ENCODE measurements at places on chromosomes 1 and 21.
A peak's percentile ranks its signal among the peaks of the same experiment; 100 is the strongest.

GRCh38 chr1:99636647-99637175 lies 9.2 kb upstream of the PALMD start:
- no peak for ATAC-seq

- ATAC-seq, result no peak
Observed at GRCh38 chr1:201487742-201488141, 18.8 kb upstream of the PHLDA3 start.

GRCh38 chr1:113835686-113836290 lies 23.5 kb upstream of the RSBN1 start:
- peak; percentile 47 for ATAC-seq

DNA sequence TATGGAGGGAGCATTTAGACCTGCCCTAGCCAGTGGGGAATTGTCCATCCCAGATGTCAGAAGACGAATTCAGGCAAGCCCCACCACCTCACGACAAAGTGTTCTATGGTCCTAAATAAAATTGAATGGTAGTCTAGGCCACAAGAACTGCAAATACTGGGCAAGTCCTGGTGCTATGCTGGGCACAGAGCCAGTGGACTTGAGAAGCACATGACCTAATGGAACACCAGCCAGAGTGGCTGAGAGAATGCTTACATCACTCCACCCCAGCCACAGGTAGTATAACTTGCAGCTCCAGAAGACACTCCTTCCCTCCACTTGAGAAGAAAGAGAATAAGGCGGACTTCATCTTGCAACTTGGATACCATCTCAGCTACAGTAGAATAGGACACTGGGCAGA lies 567.3 kb upstream of the CXADR start:
- ATAC-seq, result no peak

DNA sequence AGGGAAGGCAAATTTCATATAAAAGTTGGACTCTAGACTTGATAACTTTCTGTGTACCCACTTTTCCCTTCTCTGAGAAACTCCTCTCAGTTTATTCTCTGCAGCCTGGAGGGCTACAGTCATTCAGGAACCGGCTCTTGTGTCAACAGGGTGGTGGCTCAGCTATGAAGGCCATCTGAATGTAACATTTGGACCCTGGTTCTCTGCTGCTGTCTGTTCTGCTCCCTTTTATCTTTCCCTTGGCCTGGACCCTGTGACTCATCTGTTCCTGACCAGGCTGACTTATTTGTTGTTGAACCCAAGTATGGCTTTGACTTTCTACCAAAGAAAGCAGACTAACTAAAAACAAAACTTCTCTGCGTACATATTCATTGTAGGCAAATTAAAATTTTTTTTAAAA lies 75.4 kb downstream of the CENPF start:
- ATAC-seq, result no peak

- peak; percentile 92 for ATAC-seq
Observed at GRCh38 chr1:219710529-219711194, 97.8 kb upstream of the ZC3H11B start.

- ATAC-seq, result peak; percentile 62
Observed at GRCh38 chr1:92583821-92584760, 97.4 kb upstream of the GFI1 start.

DNA sequence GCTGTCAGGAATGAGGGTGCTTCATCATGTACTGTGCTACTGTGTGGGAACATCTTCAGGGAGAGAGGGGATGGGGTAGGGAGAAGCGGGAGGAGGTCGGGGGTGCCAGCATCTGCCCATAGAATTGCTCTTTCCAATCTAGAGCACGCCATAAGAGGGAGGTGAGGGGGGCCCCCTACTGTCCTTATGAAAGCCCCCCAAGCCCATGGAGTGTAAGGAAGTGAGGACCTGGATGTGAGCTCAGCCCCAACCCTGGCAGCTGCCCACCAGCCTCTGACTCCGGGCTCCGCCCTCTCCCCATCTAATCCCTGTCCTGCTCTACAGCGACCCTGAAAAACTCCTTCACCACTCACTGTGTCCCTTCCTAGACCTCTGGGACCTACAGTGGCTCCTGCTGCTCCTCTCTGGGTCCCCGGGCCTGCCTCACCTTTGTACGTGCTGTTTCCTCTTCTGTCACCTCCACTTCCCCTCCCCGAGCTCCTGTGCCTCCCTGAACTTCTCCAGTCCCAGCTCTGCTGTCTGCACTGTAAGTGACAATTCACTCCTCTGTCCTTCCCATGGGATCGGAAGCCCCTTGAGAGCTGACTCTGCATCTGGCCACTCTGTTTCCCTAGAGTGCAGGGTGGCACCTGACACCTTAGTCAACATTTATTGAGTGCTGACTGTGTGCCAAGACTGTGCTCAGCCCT lies 269.4 kb downstream of the PTPRU start:
- ATAC-seq, result no peak

DNA sequence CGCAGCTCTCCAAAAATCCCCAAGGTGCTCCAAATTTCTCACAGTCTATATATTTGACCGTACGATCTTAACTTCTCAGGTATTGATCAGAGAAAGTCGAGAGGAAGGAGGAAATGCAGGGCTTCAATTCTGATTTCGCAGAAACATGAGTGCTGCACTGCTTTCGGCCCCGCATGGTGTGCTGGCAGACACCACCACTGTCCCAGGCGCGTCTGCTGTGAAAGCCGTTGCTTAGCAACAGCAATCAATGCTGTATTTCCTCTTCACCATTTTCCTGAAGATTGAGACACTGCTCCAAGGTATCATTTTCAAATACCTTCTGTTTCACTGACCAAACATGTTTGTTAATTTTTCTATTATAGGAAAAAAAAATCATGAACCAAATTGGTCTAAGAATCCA lies 296.3 kb downstream of the SMYD3 start:
- no peak for ATAC-seq

- ATAC-seq, result peak; percentile 83
Observed at GRCh38 chr1:66374561-66375111, 159.3 kb upstream of the SGIP1 start.

GRCh38 chr1:102967786-102968185 lies 140.5 kb downstream of the COL11A1 start:
- no peak for ATAC-seq

- ATAC-seq, result no peak
Observed at GRCh38 chr1:225944387-225944786, 3.4 kb upstream of the LEFTY2 start.

DNA sequence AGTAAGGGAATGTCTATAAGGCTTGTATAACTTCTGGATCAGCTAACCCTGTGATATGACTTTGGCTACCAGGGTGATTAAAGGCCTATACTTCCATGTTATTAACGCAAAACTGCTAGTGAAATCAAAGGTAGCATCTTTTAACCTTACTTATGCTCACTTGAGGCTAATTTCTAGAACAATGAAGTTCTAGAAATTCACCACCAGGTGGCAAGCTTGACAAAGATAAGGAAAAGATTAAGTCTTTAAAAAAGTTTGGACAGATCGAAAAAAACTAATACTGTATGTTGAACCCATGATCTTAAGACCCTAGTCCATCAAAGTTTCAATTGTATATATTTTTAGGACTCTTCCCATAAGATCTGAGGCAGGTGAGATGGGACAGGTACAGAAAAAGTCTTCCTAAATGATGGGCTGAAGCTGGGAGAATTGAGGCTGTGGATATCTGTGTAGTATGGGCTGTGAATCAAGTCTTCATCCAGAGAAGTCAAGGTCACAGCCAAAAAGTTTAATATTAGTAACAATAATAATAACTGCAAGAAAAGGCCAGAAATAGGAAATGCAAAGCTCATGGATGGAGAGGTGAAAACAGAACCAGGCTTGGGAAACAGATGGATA lies 18.8 kb downstream of the KYAT3 start:
- peak; percentile 76 for ATAC-seq

DNA sequence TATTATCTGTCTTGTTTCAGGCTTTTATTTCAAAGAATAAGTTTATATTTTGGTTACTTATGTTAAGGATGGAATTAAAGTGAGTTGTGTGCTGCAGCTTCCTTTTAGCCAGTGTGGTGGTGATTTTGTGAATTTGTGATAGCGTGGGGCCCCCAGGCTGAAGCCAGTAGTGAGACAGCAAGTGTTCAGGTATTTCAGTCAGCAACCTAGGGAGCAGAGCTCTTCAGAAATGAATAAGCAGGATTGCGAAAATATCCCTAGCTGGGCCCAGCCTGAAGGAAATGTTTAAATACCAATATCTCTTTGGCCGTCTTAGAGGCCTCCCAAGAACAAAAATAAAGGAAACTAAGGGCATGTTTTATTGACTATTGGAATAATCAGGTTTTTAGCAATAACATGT lies 150.8 kb upstream of the C1orf105 start:
- ATAC-seq, result 0 out of 3 replicates have a peak, but pooled peaks have one; percentile 10

- no peak for ATAC-seq
Observed at GRCh38 chr1:76136894-76137293, 62.3 kb downstream of the ST6GALNAC3 start.

DNA sequence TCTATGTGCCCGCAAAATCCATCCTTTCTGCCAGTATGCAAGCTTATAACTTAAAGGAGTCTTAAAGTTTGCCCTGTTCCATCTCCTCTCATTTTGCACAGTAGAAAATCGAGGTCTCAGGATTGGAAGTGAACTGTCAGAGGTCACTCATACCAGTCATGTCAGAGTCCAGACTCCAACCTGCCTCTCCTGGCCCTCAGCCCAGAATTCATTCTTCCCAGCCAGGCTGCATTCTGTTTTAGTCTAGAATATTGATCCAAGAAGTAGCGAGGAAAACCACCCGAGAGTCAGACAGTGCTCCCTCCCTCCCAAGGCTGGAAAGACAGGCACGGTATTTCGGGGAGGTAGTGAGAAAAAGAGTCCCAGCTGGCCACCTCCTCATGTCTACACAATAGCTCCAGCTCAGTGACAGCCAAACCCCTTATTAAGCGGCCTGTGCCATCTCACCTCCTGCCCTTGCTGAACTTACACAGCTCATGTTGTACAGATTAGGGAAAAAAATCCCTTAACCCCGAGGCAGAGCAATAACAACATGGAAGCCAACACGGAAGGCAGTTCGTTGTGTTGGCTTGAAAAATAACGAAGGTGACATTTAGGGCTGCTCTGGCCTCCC lies 89.4 kb downstream of the OMA1 start:
- ATAC-seq, result peak; percentile 53

DNA sequence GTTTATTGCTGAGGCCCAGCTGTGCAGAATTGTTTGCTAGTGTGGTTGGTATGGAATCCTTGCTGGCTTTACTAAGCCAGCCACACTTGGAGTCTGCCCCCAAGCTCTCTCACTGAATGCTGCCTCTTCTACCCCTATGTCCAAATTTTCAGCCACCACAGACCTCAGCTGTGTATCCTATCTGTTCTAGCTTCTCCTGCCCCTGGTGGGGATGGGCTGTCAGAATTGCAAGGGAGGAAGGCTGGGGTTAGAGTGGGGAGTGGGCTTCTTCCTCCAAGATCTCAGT lies 4.4 kb downstream of the NHLH1 start:
- ATAC-seq, result no peak

DNA sequence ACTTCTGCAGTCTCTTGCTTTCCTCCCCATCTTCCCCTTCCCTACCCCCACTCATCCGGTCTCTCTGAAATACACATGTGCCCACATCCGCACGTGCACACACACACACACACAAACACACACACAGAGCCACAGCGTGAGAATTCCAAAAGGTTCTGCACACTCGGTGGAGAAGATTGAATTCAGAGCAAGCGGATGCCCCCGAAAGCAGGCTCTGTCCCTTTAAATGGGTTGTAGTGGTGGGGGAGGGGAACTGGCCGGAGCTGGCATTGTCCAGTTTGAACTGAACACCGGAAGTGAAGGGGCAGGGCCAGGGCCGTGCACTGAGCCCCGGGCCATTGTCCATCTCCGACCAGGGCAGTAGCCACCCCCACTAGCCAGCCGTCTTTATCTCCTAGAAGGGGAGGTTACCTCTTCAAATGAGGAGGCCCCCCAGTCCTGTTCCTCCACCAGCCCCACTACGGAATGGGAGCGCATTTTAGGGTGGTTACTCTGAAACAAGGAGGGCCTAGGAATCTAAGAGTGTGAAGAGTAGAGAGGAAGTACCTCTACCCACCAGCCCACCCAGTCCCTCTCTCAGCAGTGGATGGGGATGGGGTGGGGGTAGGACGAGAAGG lies 1.3 kb upstream of the LIN28A start:
- ATAC-seq, result no peak

DNA sequence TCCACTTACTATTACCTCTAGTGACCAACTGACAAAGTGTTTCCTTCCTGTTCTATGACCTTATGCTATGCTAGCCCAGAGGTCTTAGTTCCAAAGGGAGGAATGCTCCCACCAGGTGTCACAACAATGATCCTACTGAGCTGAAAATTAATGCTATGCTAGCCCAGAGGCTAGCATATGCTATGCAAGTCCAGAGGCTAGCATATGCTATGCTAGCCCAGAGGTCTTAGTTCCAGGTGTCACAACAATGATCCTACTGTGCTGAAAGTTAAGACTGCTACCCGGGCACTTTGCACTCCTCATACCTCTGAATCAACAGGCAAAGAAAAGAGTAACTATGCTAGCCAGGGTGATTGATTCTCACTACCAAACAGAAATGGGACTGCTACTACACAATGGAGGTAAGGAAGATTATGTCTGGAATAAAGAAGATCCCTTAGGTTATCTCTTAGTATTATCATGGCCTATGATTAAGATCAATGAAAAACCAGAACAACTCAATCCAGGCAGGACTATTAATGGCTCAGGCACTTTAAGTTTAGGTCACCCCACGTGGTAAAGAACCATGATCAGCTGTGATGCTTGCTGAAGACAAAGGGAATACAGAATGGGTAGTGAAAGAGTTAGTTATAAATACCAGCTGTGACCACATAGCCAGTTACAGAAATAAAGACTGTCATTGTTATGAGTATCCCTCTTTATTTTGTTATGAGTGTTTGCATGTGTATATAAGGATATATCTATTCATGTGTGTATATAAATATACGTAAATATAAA lies 114.1 kb downstream of the CSMD2 start:
- no peak for ATAC-seq

DNA sequence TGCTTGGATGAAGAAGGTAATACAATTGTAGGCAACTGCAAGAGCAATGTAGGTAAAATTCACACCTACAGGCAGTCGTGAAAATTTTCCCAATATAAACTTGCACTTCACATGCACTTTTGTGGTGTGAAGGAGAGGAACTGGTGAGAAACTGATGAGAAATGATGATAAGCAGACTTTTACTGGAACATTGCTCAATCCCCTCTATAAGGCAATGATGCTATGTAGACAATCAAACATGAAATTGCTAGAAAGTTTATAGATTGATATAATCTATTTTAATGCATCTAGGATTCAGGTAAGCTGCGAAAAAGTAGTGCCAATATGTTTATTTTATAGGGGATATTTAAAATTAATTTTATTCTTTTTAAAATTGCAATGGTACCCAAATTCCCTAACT lies 802.2 kb downstream of the KCNT2 start:
- no peak for ATAC-seq

DNA sequence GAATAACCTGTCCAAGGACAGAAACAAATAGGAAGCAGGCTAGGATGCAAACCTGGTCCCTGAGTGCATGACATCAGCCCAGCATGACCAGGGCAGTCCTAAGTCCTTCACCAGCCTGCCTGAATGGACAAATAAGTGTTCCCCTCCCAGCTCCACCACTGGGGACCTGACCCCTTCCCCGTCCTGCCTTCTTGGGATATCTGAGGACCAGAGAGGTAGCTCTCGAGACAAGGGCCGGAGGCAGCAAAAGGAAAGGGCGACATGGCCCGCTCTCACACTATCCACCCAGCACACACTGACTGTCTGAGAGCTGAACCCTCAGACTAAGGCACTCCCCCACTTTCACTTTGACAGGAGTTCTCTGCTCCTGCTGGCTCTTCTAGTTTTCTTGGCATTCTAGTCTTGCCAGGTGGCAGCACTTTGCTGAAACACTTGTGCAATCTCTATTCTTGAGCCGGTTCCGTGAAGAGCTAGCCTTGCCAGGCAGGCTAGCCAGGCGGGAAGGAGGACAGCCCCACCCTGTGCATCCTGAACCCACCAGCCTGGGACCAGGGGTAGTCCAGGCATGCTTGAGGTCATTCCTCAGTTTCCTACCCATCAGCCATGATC lies 251.1 kb upstream of the RAB4A start:
- no peak for ATAC-seq

- ATAC-seq, result no peak
Observed at GRCh38 chr21:31075848-31076247, 37.6 kb upstream of the KRTAP19-8 start.

Data from SK-N-SH treated with all-trans-retinoic acid at 6 μM for 48 hours (cell line).